ENCODE measurements at places on chromosomes 12 and 14.

- no peak for DNase-seq
Measured at GRCh38 chr14:26200687-26201086, 397.1 kb downstream of the NOVA1 start.

DNA sequence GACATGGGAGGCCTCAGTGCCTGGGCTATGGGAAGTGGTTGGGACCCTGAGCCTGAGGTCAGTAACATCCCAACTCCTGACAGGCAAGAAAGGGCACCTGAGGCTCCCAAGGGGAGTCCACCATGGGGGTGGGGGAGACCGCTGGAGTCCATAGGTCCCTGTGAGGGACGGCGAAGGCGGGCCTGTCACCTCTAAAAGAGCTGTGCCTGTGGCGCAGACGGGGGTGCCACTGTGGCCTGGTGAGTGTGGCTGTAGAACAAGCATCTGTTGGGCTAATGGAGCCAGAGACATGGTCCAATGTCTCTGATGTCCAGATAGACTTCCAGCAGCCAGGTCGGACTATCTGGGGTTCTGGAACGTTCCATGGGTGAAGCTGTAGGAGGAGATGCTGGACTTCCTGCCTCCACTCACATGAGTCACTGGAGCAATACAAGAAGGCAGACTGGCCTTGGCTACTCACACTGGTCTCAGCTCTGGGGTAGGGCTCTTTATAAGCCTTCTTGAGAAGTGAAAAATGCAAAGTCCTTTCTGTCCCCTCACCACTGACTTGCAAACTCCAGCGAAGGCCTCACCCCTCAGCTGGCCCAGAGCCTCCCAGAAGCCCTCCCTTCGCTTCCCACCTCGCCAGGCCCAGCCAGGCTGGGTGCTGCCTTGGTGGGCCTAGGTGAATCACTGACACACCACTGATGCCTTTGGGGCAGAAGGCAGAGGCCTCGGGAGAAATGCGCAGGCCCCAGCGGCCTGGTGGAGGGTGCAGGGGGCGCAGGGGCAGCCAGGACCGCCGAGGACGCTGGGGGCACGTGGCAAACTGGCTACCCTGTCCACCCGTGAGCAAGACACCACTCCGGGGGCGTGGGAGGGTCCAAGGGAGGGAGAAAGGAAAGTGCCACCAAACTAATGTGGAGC is 1.1 kb upstream of the TRAF3 start:
- DNase-seq, result peak; percentile 49

DNA sequence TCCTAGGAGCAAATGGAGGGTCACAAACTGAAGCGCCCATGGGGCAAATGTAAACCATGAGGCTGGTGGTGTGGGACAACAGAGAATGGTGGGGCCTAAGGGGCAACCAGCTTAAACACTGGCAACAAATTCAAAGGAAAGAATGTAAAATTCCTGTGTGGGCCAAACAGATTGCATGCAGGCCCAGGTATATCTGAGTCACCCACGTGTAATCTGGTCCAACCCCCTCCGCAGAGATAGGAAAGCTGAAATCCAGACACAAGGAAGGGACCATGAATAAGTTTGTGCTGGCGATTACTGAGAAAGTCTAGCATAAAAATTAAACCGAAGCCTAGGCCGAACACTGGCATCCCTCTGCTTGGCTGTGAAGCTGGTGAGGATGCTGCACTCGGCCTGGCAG is 71.6 kb downstream of the ITPK1 start:
- DNase-seq, result no peak

DNA sequence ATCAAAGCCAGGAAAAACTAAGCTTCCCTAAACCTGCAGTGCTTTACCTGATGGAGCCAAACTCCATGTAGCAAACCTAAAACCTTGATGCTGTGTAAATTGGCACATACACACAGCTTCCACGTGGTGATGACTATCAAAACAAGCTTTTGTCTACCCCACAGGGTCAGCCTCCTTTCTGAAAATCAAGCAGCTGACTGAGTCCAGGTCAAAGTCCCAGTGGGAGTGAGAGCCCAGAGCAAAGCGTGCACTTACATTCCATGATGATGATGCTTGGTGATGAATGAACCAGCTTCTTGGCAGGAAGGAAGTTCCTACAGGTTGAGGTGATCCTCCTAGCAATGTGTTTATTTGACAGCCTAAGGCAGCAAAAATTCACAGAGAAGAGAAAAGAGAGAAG is 630.0 kb upstream of the TBX3 start:
- no peak for DNase-seq

GRCh38 chr14:101843665-101844064 is 82.2 kb downstream of the PPP2R5C start:
- no peak for DNase-seq

- DNase-seq, result no peak
Measured at GRCh38 chr14:96752594-96752993, 44.6 kb upstream of the VRK1 start.

DNA sequence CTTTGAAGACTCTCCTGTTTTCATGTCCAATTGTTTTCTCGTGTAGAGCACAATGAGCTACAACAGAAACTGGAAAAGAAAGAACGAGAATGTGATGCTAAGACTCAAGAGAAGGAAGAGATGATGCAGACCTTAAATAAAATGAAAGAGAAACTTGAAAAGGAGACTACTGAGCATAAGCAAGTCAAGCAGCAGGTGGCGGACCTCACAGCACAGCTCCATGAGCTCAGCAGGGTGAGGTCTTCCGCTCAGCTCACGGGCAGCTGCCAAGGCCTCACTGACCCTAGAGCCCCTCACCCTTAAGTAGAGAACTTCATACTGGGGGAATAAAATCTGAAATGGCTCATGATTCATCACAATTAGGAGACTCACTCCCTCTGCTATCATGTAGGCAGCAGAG is 134.7 kb downstream of the GPR135 start:
- no peak for DNase-seq

DNA sequence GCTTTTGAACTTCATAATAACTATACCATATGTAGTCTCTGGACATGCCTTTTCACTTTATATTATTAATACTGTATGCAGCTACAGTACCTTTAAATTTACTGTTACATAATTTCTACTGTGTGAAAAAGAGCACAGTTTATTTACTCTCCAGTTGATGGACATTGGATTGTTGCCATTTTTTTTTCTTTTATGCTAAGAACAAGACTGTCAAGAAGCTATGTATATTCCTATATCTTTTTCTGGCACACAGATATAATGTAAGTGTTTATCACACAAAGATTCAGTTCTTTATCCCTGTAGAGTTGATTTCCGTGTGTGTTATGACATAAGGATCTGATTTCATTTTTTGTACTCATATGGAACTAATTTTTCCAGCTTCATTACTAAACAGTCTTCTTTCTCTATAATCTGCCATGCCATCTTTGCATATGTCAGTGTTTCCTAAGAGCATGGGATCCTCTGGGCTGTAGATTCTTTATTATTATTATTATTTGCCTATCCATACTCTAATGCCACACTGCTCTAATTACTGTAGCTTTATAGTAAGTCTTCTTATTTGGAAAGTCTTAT is 593.0 kb upstream of the ATP2B1 start:
- no peak for DNase-seq

DNA sequence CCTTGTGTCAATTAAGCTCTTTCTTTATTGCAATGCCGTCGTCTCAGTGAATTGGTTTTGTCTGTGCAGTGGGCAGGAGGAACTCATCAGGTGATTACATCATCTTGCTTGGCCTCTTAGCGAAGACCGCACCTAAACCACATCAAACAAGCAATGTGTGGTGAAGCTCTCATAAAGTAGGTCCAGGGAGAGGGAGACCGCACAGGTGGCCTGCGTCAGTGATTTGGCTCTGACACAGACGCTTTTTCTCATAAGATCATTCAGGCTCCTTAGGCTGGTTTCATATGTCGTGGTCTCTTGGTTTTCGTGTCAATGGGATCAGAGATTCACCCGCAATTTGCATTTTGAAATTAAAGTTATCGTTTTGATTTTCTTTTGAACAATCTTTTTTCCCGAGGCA is 6.7 kb upstream of the TESC start:
- DNase-seq, result peak; percentile 28

DNA sequence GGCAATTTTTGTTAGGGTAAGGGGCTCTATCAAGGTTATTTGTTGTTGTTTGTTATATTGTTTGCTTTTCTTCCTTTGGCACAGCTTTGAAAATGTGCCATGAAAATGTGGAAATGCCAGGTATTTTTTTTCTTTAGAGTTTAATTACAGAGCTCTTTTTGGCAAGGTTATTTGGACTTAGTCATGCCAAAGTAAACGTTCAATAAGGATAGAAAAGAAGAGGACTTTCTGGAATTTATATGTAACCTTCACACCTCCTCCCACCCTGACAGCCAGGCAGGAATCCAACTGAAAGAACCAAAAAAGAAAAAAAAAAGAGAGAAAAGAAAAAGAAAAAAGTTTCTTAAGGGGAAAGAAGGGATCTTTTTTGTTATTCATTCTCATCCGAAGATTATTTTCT is 217.8 kb downstream of the KITLG start:
- DNase-seq, result no peak

DNA sequence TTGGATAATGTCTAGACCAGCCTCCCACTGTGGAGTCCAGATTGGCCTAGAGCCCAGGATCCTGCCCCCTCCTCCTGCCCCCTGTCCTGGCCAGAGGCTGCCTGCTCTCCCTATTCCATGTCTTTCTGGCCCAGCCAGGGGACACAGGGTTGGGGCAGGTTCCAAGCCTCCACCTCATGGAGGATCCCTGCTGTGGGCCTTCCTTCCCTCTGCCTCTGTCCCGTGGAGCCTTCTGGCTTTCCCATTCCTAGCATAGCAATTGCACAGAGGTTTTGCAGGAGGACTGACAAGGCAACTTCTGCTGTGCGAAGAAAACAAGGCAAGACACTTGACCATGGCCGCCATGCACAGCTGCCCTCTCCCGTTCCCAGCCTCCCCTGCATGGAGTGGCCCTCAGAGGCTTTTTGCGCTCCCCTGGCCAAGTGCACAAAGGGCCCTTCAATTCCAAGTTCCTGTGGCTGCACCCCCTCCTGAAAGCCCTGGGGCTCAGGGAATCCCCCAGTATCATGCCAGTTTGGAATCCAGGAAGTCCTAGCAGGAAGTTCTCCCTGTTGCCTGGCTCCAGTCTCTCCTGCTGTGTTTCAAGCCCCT is 42.1 kb downstream of the KRT80 start:
- no peak for DNase-seq

GRCh38 chr14:49962621-49963020 is 69.7 kb downstream of the ARF6 start:
- DNase-seq, result no peak

DNA sequence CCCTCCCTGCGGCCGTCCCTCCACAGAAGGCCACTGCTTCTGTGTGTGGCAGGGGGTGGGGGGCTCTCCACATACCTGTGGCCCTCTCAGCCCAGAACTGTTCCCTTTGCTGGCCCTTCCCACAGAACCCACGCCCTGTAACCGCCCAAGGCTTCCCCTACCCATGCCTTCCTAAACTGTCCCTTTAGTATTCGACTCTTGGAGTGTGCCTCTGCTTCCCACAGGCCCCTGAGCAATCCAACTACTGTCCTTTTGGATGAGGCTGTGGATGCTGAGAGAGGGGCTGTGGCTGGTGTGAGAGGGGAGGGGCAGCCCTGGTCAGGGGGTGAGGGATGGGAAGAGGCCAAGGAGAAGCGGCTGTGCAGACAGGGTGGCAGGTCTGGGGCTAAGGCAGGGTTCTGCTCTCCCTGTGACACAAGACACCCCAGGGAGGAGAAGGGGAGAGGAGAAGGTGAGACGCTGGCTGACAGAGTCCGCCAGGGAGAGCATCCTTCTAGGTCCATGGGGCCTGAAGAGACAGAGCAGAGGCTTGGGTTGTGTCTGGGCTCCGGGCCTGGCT is 46.0 kb downstream of the DLK1 start:
- no peak for DNase-seq

GRCh38 chr12:93380480-93381121 is 2.9 kb downstream of the NUDT4 start:
- no peak for DNase-seq

DNA sequence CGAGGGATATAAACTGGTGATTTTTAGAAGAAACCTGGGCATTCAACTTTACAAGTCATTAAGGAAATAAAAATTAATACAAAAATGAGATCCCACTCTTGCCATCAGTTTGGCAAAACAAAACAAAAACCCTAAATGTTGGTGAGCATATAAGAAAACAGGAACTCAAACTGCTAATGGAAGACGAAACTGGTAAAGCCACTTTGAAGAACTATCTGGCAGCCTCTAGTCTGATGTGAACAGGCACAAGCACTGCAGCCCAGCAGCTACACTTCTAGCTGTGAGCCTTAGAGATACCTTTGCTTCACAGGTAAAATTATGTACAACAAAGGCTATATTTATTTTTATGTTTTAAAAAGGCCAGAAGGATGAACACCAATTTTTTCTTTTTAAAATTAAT is 459.6 kb downstream of the ZFP36L1 start:
- DNase-seq, result no peak

- DNase-seq, result no peak
Measured at GRCh38 chr12:24379433-24379832, 430.0 kb upstream of the SOX5 start.

DNA sequence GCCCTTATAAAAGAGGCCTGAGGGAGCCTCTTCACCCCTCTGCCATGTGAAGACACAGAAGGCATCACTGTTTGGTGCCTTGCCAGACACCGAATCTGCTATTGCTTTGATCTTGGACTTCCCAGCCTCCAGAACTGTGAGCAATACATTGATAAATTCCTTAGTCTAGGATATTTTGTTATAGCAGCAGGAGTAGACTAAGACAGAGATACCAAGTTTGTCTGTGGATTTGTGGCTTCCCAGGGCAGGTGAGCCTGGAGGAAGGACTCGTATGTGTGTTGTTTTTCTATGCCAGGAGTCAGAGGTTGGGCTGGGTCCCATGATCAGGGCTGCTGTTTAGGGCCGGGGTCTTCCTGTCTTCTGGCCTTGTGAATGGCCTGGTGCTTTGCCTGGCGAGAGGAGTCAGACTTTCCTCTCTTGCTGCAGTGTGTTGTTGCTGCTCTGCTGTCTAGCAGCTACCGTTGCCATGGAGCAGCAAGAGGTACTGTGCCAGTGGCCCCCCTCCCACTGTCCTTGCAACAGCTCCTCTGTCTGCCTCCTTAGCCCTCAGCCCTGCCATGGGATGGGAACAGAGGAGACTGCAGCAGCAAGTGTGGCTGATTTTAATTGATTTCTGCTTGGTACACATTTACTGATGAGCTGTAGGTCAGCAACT is 111.2 kb downstream of the CHST11 start:
- DNase-seq, result peak; percentile 21

GRCh38 chr12:6180268-6181051 is 19.7 kb upstream of the CD9 start:
- no peak for DNase-seq

- no peak for DNase-seq
Measured at GRCh38 chr12:9103050-9103849, 12.5 kb downstream of the A2M start.

DNA sequence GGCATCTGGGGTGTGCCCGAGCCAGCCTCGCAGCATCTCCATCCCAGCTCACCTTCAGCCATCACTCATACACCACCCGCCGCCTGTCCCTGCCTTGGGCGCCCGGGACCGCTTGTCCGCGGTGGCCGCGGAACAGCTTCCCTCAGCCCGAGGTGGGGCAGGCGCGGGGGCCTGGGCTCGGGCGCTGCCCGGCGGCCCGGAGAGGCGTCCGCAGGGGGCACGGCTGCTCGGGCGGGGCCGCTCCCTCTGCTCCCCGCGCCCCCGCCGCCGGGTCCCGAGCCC is 430 bp downstream of the SLC41A2 start:
- no peak for DNase-seq

- DNase-seq, result no peak
Measured at GRCh38 chr14:35205737-35206136, 83.4 kb downstream of the PRORP start.

Measured in CD8-positive, alpha-beta T cell (primary cell).